Neural crest cell (in vitro differentiated cells): ENCODE measurements at places on chromosomes 4 and X. TPM values are rescaled to one million over a fixed set of nuclear protein-coding genes. Genes with fewer than 3 reads are reported as not detected.

DNA sequence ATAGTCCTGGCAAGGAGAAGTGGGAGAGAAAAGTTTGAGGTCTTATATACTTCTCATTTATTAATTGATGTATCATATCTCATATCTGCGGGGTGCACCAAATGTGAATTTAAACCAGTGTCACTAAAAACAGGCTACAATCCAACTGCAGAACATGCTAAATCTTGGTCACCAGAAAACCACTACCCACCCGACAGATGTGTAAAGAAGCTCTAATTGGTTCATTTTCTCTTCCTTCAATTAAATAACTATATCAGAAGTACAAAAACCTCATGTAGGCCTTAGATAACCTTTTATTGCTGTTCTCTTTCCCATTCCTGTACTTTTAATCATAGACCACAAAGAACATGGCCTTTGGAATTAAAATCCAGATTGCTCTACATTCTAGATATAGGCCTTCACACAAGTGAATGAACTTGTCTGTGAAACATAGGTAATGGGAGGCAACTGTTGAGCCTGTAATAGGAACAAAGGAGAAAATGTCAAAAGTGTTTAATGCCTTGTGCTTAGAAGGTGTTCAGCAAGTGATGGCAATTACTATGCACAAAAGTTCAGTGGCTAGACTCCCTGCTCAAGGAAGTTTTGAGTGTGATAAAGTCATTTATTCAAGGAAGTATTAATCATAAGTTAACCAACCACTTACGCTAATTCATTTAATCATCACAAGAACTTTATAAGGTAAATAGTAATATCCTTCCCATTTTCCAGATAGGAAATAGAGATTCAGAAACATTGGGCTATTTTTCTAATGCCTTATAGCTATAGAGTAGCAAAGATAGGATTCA, 425.6 kb downstream of the INPP4B start:
- no peak for DNase-seq

DNA sequence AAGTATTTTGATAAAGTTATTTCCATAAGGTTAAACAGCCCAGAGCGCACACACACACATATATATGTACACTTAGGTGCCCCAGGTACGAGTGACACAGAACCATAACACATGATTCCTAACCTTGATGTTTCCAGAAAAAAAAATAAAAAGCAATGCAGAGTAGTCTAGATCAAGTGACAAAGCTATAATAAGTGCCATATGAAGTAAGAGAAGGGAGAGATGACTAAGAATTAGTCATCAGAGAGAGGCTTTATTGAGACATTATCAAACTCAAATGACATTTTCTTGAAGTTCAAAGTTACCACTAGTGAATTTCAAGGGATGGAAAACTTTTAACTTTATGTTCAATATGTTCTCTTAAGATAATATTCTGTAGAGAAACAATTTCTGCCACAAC, 215.0 kb downstream of the HTR2C start:
- DNase-seq = no peak

AP1AR gene
- 24.3 and 28.3 TPM in 2 replicates for total RNA-seq

DNA sequence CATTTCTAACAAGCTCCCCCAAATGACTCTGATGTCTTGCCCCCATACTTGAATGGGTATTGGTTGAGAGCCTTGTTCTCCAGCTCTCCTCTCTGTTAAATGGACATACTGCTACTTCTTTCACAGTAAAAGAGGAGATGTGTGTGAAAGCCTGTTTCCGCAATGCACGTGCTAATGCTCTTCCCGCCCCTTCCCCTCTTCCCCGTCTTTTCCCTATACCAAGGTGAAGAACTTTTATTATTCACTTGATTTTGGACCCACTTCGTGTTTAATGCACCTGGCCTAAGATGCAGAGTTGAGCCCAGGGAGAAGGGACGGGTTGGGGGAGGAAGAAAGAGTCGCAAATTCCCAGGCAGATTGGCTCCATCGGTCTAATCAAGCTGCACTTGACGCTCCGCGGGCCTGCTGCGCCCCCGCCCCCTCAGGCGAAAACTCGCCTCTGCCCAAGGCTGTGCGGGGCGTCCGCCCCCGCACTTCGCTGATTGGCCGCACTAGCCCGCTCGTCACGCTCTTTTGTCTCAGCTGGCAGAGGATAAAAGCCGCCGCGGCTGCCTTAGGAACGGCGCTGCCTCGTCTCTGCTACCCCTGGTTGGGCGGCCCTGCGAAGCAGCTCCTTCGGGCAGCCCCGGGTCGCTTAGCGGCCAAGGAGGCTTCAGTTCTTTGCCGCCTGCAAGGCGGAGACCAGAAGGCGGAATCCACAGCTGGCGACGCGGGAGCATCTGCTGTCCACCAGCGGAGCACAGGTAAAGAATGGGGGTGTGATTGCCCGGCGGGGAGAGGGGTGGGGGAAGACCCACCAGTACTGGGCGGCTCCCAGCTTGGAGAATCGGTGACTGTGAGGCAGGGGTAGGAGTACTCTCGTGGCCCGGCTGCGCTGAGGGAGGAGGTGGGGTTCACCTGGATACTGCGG, at the start of gene ZCCHC12:
Gene ZCCHC12, plus strand, starts transcription at position 562 of the 910 bp plus-strand sequence. CDS start 1,421 bp downstream, outside the sequence.
- DNase-seq = peak; percentile 60

- DNase-seq = no peak
Observed at GRCh38 chrX:115713460-115713859, 152.5 kb downstream of the PLS3 start.

DNA sequence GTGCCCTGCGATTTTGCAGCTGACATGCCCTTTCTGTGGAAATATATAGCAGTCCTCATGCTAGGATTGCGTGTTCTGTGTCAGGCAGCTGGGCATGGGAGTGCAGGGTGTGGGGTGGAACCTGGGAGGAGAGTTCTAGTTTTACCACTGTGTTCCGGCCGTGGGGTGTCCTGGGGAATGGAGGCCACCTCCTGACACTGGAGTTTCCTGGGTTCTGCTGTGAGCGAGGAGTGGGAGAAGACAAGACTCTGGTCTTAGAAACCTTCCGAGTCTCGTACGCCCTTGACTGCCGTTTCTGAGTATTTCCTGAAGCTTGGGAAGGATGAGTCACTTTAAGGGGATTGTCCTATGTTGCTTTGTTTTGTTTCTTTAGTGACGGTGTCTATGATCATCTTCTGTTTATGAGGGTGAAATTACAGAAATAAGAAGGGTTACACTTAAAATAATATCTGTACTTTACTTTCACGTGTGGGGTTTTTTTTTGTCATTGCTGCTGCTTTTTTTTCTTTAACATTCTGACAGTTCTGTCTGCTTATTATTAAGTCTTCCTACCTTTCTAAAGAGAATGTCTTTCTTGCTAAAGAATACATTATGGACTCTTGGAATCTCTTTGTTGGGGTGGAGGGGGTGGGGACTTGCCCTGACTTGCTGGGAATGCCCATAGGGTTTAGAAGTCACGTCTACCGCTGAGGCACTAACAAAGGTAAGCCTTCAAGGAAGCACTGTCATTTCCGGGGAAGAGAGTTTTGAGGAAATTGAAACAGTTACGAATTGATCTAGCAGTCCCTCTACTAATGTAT, 19.1 kb downstream of the CD99 start:
- no peak for DNase-seq

- DNase-seq = no peak
Observed at GRCh38 chrX:38371641-38372040, 19.2 kb downstream of the OTC start.

DNA sequence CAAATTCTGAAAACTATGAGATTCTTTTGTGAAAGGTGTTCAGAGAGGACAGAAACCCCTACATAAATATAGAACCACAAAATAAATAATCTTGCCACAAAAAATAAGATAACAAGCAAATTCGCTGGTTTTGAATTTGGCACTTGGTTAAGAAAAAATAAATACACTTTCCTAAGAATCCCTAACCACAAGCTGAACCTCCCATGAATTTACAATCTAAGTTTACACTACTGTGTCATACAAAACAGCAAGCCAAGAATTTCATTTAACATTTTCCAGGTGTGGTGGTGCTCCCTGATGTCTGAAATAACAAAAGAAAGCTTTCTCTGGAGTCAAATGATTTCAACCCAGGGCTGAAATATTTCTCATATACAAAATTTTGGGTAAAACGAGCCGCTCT, 121.0 kb downstream of the KCNIP4 start:
- no peak for DNase-seq

RHOXF2 gene
- not detected in 2 replicates for total RNA-seq

- peak; percentile 68 for DNase-seq
Observed at GRCh38 chrX:51332188-51332942, at the start of gene NUDT10. Gene NUDT10, plus strand, starts transcription at chrX:51332822. Its CDS starts 144 bp downstream, at chrX:51332966.

DNA sequence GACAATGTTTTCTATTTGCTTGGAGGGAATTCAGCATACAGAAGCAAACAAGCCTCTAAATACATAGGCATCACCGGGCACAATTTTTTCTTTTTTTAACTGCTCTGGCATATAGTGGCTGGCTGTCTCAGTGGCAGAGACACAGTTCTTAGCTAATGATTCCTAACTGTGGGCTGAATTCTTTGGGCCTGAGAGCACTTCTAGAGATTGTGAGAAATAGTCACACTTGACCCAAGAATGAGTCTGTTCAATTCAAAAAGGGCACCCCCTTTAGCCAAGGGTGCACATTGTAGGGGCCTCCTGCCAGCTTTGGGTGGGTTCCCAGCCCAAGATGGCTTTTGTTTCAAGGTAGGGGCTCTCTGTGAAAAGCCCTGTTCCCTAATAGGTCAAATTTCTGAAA, 345.7 kb downstream of the ARHGAP10 start:
- no peak for DNase-seq

RHOH gene
- 3.2 and 3.7 TPM in 2 replicates for total RNA-seq

CDK16 gene
- total RNA-seq = 281 and 289 TPM in 2 replicates

DNA sequence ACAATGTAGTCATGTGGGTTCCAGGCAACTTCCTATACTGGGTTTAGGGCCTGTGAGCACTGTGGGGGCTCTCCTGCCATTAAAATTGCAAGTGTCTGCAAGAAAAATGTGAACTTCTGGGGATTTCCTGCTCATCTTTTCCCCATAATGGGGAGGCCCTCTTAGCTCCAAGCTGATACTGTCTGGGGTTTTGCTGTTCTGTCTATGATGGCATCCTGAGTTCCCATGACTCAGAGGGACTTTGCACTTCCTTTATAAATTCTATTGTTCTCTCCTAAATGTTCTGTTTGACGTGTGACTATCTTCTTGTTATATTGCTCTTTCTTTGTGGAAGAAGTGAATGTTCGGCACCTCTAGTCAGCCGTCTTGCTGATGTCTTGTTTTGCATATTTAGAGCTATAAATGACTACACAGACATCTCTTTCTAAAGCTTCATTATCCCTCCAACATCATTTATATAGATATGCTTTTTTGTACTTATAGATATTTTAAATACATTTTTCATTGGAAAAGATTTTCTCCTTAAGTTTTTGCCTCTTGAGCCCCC, 465.8 kb downstream of the NAF1 start:
- no peak for DNase-seq

DNA sequence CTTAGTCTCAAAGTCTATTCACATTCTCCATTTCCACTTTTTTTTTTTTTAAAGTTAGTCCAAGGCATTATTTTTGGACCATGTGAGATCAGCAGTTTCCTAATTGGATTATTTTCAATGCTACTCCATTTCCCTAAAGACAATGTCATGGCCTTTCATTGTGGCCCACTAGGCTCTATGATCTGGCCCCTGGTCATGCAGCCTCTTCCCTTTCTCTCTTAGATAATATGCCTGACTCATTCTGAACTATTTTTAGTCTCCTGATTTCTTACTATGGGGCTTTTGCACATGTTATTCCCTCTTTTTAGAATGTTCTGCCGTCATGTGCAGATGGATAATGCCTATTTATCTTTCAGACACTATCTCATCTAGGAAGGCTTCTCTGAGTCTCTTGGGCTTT, 157.3 kb downstream of the TMA16 start:
- no peak for DNase-seq

GPRIN3 gene
- total RNA-seq = 0.70 and 0.71 TPM in 2 replicates

DNA sequence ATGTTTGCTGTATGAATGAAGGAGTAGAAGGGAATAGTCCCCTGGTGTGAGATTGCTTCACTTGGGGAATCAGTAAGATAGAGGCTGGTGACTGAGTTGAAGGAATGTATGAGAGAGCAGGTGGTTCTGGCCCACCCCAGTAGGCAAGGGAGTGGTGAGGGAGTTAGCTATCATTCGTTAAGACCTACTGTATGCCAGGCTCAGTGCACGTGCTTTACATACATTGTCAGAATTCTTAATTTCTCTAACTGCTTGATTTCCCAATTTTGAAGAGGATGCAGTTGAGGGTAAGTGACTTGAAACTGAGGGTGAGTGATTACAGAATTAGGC, 700 bp downstream of the VMA21 start:
- no peak for DNase-seq
